ENCODE measurements at places on chromosomes 1 and 21. TPM values are rescaled to one million over a fixed set of nuclear protein-coding genes. Genes with fewer than 3 reads are reported as not detected.

DISP1 gene
- 1.5 TPM for total RNA-seq

CAPN8 gene
- not detected for total RNA-seq

CFHR1 gene
- 0.28 TPM for total RNA-seq

LINGO4 gene
- total RNA-seq: not detected

PYHIN1 gene
- not detected for total RNA-seq

ACKR1 gene
- 0.75 TPM for total RNA-seq

RAP1GAP gene
- total RNA-seq: 0.09 TPM

LAX1 gene
- total RNA-seq: not detected

SMYD3 gene
- 27.9 TPM for total RNA-seq

HSD3B2 gene
- not detected for total RNA-seq
